GF-D8 (cell line): ENCODE measurements at places on chromosomes 12 and 14.

DNA sequence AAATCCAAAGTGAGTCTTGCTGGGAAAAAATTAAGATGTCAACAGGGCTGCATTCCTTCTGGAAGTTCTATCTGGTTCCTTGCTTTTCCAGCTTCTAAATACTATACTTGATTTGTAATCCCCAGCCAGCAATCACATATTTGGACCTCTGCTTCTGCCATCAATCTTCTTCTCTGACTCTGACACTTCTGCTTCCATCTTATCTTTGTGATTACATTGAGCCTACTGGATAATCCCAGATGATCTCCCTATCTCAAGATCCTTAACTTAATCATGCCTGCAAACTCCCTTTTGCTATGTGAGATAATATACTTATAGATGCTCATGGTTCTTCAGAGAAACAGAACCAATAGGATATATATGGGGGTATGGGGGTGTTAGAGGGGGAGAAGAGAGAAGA, 49.9 kb upstream of the ZDHHC17 start:
- DNase-seq, result no peak

- no peak for DNase-seq
These were observed 10.3 kb downstream of the TNS2 start for GRCh38 chr12:53060064-53060720.

GRCh38 chr14:103232031-103232808, 101.8 kb upstream of the EIF5 start:
- DNase-seq, result no peak

DNA sequence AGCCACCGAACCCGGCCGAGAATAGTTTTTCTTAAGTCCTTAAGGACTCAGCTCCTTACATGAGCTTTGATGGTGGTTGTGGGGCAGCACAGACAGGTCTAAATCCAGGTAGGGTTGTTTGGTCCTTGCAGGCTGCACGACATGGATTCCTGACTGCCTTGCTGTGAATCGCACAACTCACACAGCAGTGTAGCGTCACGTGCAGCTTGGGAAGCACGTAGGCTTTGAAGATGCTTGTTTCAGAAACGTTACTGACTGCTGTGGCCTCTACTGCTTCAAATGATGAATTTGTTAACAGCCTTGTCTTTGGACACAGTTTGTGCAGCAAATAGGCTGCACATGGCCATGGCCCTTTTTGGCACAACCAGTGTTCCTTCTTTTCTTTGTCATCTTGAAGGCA, 29.9 kb downstream of the ZBTB42 start:
- no peak for DNase-seq

DNA sequence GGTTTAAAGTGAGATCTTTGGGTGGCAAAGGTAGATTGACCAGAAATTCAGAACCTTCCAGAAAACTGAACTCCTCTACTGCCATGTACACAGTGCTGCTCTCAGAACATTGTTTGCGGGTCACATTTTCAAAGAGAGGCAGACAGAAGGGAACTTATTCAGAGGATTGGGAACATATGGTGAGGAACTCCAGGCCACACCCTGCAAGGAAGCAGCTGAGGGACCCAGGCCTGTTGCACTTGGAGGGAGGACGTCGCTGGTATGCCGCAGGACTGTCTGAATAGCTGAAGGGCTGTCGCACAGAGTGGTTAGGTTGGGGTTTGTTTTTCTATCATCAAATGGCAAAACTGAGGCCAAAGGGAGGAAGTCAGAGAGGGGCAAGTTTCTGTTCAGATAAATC, 441.1 kb downstream of the DPF3 start:
- DNase-seq, result no peak

GRCh38 chr14:101200008-101200649, 296.6 kb upstream of the RTL1 start:
- DNase-seq, result no peak

GRCh38 chr12:85266356-85266755, 13.7 kb upstream of the ALX1 start:
- DNase-seq, result no peak

- no peak for DNase-seq
These were observed 110.1 kb downstream of the EML5 start for GRCh38 chr14:88682495-88683114.

- no peak for DNase-seq
These were observed 57.3 kb downstream of the GALNT16 start for GRCh38 chr14:69317102-69317755.

GRCh38 chr12:14601692-14602478, 34.2 kb upstream of the PLBD1 start:
- DNase-seq, result no peak

DNA sequence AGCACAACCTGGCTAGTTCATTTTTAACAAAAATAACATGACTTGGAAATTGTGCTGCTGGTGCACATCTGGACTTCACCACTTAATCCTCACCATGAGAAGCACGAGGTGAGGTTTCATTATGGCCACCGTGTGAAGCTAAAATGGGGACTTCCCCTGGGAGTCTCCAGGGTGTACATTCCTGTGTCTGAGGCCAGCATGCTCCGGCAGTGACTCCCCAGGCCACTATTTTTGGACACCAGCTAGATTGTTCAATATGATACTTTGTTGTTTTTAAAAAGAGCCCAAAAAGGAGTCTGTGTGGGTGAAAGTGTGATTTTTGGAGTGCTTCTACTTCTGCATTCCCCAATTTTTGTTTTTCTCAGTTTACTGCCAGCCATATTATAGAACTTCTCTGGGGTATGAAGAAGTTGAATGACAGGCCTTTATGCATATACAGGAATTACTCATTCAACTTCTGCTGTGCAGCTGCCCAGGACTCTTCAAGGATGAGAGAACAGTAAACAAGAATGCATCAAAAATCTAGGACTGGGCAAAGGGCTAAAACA, 16.9 kb upstream of the AICDA start:
- no peak for DNase-seq

- DNase-seq, result no peak
These were observed 18.7 kb downstream of the PKP2 start for GRCh38 chr12:32877601-32878459.

DNA sequence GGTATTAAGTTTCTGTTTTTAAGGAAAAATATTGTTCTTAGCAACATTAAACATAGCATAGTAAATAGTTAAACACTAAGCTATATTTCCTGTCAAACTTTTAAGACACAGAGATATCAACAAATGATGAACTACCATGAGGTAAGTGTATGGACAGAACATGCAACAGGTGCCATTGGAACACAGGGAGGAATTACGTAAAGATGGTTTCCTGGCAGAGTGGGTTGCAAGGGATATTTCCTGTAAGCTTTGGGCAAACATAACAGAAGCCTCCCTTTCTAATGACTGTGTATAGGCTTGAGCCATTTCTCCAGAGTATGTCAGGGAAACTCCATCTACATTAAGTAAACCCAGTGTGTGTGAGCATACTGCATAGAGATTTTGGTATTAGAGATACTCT, 31.7 kb upstream of the HELB start:
- DNase-seq, result peak; percentile 81

DNA sequence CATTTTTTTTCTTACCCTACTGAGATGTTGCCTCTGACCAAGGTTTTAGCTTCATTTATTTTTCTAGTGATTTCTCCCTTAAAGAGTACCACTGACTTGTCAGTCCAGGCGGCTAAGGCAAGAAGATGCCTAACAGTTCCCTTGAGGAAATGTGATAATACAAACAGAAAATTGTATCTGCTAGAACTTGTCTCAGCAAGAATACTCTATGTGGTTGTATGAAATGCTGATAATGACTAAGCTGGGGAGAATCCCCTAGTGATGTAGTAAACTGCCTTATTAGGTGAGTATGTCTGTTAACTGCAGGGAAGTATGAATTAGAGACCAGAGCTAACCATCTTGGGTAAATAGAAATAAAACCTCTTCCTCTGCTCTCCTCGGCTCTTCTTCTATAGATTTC, 6.7 kb downstream of the C12orf54 start:
- no peak for DNase-seq

- no peak for DNase-seq
These were observed 953 bp downstream of the MAPK1IP1L start for GRCh38 chr14:55052269-55052930.

DNA sequence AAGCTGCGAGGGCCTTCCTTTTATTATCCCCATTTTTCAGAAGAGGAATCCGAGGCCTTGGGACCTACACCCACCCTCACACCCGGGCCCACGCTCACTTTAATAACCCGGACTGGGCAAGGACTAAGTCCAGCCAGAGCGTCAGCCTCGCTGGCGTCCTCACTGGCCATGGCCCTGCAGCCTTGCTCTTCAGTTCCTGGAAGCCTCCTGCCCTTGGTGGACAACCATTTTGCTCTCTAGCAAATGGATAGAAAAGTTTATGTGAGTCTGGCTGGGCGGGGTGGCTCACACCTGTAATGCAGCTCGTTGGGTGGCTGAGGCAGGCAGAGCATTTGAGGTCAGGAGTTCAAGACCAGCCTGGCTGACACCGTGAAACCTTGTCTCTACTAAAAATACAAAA, 9.8 kb downstream of the RTL1 start:
- DNase-seq, result no peak

DNA sequence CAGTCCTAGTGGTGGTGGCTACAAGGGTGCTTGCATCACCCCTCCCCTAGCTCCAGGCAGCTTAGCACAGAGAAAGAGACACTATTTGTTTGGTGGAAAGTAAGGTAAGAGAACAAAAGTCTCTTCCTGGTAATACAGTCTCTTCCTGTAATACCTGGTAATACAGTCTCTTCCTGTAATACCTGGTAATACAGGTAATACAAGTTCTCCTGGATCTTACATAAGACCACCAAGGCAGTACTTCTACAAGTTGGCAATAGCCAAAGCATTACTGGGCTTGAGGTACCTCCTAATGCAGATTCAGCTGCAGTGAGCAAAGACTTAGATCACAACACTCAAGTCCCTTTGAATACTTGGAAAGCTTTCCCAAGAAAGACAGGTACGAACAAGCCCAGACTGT, 77.0 kb downstream of the CATSPERB start:
- no peak for DNase-seq

GRCh38 chr12:118164798-118165486, 29.0 kb downstream of the PEBP1 start:
- DNase-seq, result no peak

DNA sequence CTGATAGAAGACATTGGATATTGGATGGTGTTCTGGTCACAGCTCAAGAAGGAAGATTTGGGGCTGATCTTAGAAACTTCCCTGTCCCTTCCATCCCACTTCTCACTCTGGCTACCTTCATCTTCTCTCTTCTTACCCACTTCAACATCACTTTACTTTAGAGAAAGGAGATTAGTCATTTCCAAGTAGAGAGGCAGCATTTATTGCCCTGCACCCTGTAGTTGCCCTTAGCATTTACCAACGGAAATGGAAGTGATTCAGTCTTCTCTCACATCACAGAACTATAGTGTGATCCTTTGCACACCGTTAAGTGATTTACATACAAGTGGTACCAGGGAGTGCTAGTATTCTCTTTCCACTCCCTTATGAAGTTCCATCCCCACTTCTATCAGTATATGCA, 52.4 kb downstream of the PHLDA1 start:
- DNase-seq, result no peak

- no peak for DNase-seq
These were observed 2.0 kb downstream of the BHLHE41 start for GRCh38 chr12:26122681-26123481.

GRCh38 chr12:105562199-105562971, 231.9 kb downstream of the C12orf75 start:
- DNase-seq, result no peak

- no peak for DNase-seq
These were observed 42.4 kb downstream of the TXNRD1 start for GRCh38 chr12:104257913-104258472.

- no peak for DNase-seq
These were observed 46.6 kb downstream of the SMIM41 start for GRCh38 chr12:52126050-52126604.

- DNase-seq, result no peak
These were observed 2.7 kb downstream of the ARL6IP4 start for GRCh38 chr12:122982963-122983788.

- no peak for DNase-seq
These were observed 5.5 kb upstream of the TC2N start for GRCh38 chr14:91872517-91873470.

GRCh38 chr12:66627988-66628317, 50.9 kb downstream of the GRIP1 start:
- no peak for DNase-seq

DNA sequence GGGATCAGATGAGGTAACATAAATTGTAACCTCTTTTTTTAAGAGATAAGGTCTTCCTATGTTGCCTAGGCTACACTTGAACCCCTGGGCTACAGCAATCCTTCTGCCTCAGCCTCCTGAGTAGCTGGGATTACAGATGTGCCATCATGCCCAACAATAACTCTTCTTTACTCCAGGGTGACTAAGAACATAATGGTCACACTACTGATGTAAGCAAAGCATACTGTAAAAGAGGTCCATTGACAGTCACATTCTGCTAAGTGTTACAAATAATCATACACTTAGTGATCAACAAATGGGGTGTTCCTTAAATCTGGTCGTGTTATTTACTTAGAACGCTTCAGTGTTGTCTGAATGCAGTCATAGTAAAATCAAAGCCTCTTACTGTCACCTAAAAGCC, 68.9 kb downstream of the EPS8 start:
- DNase-seq, result no peak

GRCh38 chr14:80868260-80868659, 73.3 kb downstream of the CEP128 start:
- DNase-seq, result no peak

- no peak for DNase-seq
These were observed 8.1 kb upstream of the ATL1 start for GRCh38 chr14:50551877-50552276.

- no peak for DNase-seq
These were observed 127.3 kb downstream of the RFLNA start for GRCh38 chr12:124422142-124422569.

- DNase-seq, result no peak
These were observed 934 bp upstream of the DCN start for GRCh38 chr12:91183551-91183950.

DNA sequence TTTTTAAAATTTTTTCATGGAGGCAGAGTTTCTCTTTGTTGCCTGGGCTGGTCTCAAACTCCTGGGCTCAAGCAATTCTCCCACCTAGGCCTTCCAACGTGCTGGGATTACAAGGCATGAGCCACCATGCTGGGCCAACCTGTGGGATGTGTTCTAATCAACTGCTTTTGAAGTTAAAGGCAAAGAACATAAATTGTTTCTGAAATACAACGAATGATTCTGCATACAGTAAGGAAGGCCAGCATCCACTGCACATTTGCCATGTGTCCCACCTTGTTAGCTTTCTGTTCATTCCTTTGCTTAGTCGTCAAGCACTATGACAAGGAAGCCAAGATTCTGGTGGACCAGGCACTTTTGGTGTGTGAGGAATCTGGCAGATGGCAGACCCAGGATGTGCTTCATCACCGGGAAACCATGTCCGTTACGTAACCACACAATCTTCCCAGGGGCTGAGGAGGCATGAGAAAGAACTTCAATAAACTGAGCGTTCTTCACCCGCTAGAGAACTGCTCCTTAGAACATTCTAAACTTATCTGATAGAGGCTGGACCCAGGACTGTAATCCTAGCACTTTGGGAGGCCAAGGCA, 24.5 kb downstream of the MOK start:
- no peak for DNase-seq

DNA sequence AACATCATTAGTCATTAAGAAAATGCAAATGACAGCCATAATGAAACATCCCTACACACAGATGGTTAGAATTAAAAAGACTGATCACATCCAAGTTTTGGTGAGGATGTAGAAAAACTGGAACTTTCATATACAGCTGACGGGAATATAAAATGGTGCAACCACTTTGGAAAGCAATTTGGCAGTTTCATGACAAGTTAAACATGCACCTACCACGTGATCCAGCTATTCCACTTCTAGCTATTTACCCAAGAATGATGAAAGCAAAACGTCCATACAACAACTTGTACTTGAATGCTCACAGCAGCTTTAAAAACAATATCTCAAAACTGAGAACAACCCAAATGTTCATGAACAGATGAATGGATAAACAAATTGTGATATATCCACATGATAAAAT, 77.9 kb upstream of the AVPR1A start:
- no peak for DNase-seq
